IMR-90 (cell line): ENCODE measurements at places on chromosomes 12 and 14. TPM values are rescaled to one million over a fixed set of nuclear protein-coding genes. Genes with fewer than 3 reads are reported as not detected.
A peak's percentile ranks its signal among the peaks of the same experiment; 100 is the strongest.

GRCh38 chr12:62995097-62995496 is 60.1 kb upstream of the PPM1H start:
- no peak for DNase-seq

GRCh38 chr12:80320121-80320678 is 123.8 kb upstream of the PTPRQ start:
- DNase-seq = no peak

DNA sequence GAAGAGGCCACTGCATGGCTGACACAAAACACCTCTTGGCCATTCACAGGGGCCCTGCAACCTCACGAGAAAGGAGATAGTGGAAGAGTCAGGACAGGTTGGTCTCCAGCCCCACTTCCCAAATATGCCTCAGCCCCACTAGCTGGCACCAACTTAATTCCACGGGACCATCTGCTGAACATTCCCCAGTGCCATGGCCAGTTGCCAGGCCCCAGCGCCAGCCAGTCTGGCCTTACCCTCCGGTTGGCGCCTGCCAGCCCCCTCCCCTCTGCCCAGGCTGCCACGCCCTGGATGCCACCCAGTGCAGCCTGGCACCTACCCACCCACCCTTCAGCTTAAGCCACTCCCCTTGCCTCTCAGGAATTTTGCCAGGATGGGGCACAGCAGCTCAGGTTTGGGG is 21.2 kb upstream of the HSPB8 start:
- DNase-seq = no peak

- DNase-seq = no peak
Observed at GRCh38 chr12:109656743-109657142, 56.9 kb upstream of the FAM222A start.

DNA sequence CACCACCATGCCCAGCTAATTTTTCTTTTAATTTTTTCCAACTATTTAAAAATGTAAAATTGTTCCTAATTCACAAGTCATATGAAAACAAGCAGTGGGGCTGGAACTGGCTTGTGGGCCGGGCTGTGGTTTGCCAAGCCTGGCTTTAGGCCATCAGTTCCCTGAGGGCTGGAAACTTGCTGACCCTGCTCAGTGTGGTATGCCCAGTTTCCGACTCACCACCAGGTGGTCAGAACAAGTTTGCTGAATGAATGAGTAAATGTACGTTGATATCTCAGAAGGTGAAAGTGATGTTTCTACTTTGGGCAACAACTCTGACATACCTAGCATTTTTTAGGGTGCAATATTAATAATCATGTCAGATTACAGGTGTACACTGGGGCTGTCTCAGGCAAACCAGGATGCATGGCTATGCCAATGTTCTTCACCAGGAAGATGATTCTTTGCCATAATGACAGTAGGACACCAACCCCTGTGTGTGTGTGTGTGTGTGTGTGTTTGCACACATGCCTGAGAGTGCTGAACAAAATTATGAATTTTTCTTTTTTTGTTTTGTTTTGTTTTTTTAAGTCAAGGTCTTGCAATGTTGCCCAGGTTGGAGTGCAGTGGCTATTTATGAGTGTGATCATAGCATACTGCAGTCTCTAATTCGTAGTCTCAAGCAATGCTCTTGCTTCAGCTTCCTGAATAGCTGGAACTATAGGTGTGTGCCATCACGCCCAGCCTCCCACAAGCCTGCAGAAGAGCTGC is 106.1 kb downstream of the PTPN11 start:
- peak; percentile 29 for DNase-seq

DNA sequence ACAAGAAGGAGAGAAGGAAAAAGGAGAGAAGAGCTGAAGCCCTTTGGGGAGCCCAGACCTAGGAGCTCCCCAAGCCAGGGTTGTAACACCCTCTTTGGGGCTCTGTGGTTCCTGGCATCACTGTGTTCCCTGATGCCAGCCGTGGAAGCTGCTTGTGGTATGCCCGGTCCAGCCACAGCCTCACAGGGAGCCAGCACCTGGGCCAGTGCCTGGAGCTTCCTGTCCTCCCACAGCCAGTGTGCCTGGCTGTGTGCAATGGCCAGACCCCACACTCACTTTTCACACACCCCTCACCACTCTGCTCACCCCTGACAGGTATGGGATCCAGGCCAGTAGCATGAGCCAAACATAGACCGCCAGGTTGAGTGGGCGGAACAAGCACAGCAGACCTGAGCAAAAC is 834.7 kb downstream of the FLRT2 start:
- DNase-seq = no peak

DNA sequence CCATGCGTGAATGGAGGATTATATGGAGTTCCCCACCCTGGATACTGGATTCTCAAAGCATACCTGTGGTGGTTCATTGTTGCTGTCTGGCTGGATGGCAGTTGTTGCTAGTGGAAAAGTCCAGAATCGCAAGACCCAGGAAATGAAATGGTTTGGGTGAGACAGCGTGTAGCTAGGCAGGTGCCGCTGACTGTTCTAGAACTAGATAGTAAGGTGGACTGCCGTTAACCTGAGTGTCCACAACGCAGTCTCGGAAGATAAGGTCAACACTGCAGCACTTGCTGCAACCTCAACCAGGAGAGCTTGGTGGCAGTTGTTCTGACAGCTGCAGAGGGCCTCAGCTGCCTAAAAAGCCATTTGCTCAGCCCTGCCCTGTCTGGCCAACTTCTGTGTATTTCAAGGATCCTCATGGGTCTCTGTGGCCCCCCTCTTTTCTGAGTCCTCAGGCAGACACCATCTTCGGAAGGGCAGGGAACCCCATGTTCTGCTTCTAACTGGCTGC is 15.5 kb upstream of the IRF2BPL start:
- no peak for DNase-seq

DNA sequence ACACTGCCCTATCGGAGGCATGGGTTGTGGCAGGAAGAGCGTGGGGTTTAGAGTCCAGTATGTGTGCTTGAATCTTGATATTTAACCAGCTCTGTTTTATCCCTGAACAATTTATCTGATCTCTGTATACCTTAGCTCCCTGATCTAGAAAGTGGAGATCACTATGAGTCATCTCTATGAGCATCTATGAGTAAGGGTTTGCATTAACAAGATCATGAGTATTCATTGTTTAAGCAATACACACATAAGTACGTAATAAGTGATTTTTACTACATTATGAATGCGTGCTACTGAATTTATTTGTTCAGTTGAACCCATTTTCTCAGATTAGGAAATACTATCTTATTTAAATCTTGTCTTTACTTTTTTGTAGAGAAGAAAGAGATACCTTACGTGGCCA is 49.4 kb downstream of the GPATCH2L start:
- DNase-seq = peak; percentile 98

GRCh38 chr12:80598004-80598606 is 109.3 kb upstream of the MYF6 start:
- DNase-seq = peak; percentile 83

Gene TPPP2
- not detected in 2 replicates for total RNA-seq

Gene NXPH4
- 0.36 and 0.56 TPM in 2 replicates for total RNA-seq
